NCI-H460 (cell line): ENCODE measurements at places on chromosomes 13 and 19.
A peak's percentile ranks its signal among the peaks of the same experiment; 100 is the strongest.

DNA sequence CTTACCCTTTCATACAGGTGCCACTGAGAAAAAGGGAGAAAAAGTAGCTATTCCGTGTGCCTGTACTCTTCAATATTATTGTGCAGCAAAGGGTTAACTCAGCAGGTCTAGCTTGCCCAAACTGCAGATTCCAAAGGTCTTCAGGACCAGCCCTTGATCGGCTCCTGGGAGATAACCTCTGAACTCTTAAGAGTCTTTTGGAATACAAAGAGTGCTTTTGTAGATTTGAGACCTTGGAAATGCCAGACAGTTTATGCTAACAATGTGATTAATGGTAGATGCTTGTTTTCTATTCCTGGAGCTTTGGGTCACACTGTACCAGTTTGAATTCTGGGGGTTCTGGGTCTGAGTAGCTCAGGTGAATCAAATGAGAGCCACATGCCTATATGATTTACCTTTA lies 844.7 kb upstream of the MIR17HG start:
- no peak for DNase-seq

DNA sequence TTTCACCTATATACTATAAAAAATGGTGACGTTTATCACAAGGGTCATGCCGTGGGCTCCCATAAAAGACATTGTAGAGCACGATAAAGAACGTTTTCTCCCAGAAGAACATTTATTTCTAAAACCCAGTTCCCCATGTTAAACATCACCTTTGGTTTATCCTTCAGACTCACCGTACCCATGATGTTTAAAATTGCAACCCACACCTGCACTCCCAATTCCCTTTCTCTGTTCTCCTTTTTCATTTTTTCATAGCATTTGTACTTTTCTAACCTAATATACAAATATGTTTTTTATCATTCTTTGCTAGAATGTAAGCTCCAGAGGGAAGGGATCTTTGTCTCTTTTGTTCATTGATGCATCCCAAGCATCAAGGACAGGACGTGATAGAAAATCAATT lies 2.0 kb downstream of the RCBTB2 start:
- no peak for DNase-seq

GRCh38 chr19:8307400-8307964 lies 676 bp downstream of the CD320 start:
- no peak for DNase-seq

DNA sequence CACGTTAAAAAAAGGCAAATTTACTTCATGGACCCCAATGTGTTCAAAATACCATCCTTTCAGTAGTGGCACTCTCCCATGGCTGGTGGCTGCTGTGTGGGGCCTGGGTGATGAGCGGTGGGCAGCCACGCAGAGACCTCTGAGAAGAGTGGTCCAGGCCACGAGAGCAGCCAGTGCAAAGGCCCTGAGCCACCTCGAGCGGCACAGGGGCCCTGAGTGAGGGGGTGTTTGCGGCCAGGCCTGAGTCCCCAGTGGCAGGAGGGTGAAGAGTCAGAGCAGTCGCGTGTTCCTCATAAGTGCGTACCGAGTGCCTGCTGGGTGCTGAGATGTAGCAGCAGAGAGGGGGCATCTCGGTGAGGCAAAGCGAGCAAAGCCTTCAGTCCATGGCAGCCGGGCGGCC lies 7.0 kb downstream of the ZNF444 start:
- DNase-seq = no peak

- DNase-seq = no peak
Measured at GRCh38 chr13:25372284-25373081, 709 bp downstream of the ATP8A2 start.

DNA sequence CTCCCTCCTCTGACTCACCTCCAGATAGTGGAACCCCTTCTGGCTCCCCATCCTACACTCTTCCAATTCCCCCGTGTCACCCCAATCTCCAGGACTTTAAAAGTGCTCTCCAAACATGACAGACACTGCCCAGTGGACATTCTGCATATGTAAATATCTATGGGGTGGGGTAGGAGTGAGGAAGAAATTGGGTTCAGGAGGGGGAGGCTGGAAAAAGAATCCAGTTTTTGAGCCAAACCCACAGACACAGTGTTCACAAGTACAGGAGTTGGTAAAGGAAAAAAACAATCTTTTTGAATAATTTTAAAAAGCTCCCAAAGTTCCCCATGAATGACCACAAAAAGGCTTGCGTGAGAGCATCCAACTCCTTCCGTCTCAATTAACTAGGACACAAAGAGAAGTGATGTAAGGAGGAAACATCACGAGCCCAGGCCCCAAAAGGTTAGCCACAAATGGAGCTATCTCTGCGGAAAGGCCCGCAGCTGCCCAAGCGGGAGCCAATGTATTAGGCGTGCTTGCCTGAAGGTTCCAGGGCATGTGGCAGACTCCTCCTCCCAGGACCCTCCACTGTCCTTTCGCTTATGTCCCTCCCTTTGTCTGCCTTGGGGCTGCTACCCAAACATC lies 18.0 kb downstream of the ZC3H4 start:
- no peak for DNase-seq

GRCh38 chr19:31841755-31842154 lies 492.5 kb upstream of the TSHZ3 start:
- DNase-seq = no peak

- no peak for DNase-seq
Measured at GRCh38 chr13:104967836-104968630, 1567.4 kb downstream of the EFNB2 start.

DNA sequence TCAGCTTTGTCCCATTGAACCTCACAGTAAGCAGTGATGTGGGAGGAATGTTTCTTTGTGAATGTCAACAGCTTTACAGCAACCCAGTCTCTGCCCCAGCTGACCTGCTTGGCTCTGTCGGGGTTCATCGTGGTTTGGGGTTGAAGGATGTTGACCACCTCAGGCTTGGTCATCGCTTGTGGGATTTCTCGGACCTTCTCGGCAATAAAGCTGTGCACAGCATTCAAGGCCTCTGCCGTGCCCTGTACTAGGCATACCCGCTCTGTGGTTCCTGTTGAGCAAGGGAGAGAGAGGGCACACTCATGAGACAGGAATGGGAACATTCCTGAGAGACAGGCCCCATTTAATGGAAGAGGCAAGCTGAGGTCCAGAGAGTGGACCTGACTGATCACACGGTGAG lies 20.0 kb downstream of the NOVA2 start:
- DNase-seq = no peak

DNA sequence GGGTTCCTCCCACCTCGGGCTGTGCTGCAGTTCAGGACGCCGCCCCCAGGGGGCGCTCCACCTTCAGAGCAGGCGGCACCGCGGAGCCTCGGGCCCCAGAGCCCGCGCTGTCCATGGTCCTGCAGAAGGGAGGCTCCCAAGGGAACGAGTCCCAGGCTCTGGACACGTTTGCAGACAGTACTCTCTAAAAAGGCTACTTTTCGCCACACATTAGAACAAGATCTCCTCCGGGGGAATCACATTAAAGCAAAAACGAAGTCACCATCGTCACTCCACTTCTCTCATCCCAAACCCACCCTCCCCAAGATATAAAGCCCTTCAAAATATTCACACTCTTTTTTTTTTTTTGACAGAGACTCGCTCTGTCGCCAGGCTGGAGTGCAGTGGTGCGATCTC lies 4.6 kb upstream of the SIGLEC10 start:
- peak; percentile 73 for DNase-seq

DNA sequence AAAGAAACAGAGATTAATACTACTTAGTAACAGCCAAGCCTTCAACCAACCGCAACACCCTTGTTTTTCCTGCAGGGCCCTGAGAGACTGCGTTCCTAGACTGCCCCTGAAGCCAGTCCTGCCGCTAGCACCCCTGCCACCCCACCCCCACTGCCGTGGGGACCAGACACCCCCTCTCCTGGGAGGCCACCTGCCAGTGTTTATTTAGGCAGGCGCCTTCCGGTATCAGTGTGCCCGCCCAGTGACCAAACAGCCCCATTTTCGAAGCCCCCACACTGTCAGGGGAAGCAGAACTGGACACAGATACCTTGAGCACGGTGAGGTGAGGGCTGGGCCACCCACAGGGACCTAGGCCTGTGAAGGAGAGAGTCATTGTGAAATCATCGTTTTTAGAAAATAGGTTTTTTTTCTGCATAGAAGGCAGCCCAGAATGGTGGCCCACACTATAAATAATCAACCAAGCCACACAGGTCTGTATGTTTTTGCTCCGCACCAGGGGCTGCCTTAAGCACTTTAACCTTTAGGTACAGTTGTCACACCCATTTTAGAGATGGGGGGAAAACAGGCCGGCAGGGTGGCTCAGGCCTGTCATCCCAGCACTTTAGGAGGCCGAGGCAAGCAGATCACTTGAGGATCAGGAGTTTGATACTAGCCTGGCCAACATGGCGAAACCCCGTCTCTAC lies 3.5 kb upstream of the TLE5 start:
- no peak for DNase-seq

DNA sequence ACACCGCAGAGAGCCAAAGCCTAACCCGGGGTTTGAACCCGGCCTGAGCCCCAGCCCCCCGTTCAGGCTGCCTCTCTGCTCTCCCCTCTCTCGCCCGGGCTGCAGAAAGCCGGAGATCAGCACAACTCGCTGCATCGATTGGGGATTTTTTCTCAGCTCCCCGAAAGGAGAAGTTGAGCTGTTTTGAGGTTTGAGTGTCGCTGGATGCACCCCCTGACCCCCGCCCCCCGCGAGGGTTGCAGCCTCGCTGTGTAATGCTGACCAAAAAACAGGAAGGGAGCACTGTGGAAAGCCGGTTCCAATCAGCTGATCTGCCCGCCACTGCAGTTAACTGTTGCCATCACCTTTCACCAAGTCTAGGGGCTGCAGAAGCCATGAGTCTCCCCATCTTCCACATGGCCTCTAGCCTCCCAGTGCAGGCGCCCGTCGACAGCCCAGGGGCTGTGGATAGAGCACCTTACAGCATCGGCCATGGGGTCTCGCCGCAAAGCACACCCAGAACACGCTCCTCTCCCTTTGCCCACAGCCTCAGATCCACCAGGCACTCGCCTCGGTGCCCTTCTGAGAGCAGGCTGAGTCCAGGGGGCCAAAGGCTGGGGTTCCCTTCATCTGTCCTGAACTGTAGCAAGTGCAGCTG lies 34.5 kb downstream of the MYO9B start:
- no peak for DNase-seq

DNA sequence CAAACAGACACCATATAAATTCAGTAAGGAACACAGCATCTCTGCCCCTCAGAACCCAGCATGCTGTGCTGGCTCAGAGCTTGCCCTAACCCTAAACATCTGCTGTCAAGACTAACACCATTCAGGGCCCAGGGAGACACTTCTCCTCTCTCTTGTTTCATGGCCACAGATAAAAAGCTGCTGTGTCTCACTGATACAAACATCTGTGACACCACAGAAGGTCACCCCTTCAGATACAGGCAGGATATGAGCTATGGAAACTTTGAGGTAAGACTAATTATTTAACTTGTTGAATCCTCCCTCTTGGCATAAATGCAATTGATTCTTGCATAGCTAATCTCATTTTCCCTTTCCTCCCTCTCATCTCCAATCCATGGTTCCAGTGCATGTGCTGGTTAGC lies 61.6 kb upstream of the GPR12 start:
- no peak for DNase-seq

DNA sequence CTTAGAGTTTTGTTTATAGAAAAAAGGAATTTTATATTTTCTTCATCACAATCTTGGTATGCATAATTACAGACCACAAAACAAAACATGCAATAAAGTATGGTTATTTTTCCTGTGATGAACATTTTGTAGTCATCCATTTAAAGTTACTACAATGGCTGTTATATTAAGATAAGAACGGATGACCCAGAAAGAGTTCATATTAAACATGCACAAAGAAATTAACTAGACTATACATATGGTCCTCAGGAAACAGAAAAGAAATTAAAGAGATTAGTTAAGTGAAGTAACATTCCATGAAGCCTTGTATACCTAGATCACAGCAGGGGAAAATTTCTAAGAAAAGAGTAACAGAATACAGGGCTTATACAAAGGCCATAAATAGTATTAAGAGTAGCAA lies 36.8 kb downstream of the RBM26 start:
- DNase-seq = no peak

- no peak for DNase-seq
Measured at GRCh38 chr19:21047716-21048115, 27.3 kb downstream of the ZNF430 start.

GRCh38 chr19:3471954-3472655 lies 8.2 kb downstream of the SMIM24 start:
- no peak for DNase-seq

- DNase-seq = no peak
Measured at GRCh38 chr13:43792076-43792881, 5.5 kb upstream of the ENOX1 start.

DNA sequence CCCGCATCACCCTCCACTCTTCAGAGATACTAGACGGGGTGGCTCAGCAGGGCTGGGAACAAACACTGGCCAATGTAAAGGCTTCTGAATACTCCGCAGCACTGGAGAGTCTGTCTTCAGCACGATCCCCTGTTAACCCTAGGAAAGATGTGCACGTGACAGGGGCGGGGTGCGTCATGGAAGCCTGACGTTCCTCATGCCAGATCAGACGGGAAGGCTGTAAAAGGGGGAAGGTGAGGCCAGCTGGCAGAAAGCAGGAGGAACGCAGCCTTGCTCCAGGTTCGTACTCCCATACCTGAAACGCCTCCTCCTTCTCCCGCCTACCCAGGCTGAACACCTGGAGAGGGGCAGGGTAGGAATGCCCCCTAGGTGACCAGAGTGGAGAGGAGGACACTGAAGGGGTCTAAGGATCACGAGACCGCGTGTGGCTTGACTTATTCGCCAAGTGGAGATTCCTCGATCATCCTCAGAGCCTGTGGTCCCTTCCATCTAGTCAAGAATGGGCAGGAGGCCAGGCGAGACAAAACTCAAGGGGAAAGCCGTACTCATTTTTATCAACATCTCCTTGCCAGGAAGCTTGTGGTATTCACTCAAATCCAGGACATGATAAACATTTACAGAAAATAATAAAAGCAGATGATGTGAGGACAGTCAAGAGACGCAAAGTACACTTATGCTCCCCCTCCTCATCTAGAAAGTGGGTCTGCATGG lies 18.2 kb upstream of the FFAR2 start:
- no peak for DNase-seq

GRCh38 chr19:30318936-30319335 lies 53.2 kb upstream of the ZNF536 start:
- no peak for DNase-seq

DNA sequence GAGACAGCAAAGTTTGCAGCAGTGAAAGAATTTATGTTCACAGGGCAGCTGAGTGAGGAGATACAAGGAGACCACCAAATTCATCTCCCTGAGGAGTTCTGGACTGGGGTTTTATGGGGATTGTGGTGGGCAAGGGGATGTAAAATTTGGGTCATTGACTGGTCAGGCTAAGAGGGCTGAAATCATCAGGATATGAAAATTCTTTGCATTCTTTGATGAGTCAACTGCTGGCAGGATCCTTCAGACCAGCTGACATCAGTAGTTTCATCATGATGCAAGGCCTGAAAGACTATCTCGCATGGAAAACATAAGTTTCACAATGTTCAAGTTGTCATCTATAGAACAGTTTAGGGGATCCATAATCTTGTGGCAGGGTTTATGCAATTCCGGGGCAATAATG lies 869.5 kb upstream of the PCDH9 start:
- no peak for DNase-seq

DNA sequence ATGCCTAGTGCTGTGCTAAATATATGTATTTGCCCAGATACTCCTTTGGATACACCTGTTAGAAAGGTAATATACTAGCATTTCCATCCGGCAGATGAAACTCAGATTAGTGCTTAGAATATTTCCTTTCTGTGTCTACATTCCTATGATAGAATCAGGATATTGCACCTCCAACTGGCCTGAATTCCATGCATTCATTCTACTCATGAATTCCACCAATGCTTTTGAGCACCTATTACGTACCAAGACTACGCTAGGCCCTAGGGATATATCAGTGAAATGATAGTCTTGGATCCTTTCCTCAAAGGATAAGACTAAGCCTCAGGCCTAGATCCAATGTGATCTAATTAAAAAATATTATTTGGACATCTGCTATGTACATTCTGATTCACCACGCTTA lies 223.8 kb upstream of the SERP2 start:
- no peak for DNase-seq
